ENCODE measurements at places on chromosomes 2 and 18.
A peak's percentile ranks its signal among the peaks of the same experiment; 100 is the strongest.

- DNase-seq, result no peak
Observed at GRCh38 chr2:15643791-15644585, 52.3 kb downstream of the DDX1 start.

GRCh38 chr2:27606611-27607010 lies 22.2 kb downstream of the CCDC121 start:
- DNase-seq, result no peak

GRCh38 chr18:62863579-62864001 lies 148.2 kb downstream of the PHLPP1 start:
- no peak for DNase-seq

GRCh38 chr18:61400716-61401115 lies 67.5 kb downstream of the CDH20 start:
- peak; percentile 43 for DNase-seq

DNA sequence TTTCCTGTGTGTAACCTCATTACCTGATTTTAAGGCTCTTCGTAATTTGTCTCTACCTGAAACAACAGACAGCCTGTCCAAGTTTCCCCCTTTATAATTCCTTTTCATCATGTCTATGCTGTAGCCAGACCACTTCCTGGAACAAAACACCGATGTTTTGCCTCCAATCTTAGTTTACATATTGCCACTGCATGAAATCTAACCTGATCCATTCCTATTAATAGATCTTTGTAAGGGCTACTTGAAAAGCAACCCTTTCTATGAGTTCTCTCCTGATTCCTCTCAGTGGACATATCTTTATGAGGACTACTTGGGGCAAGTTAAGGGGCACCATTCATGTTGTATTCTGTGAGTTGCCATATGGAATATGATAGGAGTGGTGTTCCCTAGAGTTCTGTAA lies 30.9 kb downstream of the ZNF638 start:
- DNase-seq, result no peak

DNA sequence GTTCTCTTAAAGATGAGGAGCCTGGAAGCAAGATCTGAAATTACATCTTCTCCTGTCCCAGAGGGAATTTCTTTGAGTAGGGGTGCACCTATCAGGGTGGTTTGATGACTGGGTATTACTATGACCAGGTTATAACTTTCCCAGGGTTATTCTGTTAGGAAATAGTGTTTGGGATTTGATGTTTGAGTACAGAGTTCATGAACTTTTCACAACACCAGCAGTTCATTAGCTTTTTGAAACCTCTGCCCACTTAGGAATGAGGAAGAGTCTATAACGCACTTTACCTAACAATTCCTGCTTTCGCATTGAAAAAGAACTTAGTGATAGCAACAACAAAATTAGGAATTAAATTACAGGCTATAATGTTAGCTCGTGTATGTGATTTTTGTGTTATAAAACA lies 58.6 kb downstream of the ALMS1 start:
- no peak for DNase-seq

- no peak for DNase-seq
Observed at GRCh38 chr2:172596776-172597175, 40.9 kb downstream of the PDK1 start.

GRCh38 chr2:240963065-240963867 lies 35.2 kb upstream of the SNED1 start:
- DNase-seq, result no peak

DNA sequence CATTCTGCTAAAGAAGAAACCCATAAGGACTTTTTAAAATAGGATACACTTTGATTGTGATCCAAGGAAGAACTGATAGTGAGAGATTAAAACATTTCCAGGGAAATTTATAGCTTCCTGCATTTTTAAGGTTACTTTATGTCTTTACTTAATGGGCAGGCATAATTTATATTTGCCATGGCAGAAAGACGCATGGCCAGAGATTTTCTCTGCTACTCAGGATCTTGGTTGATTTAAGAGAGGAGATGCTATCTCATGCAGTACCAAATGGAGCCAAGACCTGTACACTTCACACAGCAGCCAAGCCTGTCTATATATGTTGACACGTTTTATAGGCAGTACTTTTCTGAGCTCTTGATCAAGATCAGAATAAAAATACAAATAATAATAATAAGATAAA lies 60.9 kb upstream of the NT5C1B start:
- DNase-seq, result no peak
